ENCODE measurements at places on chromosomes 11 and 22.

GRCh38 chr22:27872488-27872887 is 46.6 kb downstream of the PITPNB start:
- DNase-seq = no peak

GRCh38 chr22:50220603-50221409 is 20.0 kb downstream of the SELENOO start:
- no peak for DNase-seq

GRCh38 chr11:123061403-123062157 is at the start of gene HSPA8:
HSPA8 (minus strand) TSS chr11:123062136; CDS start chr11:123061324, 812 bp downstream.
- DNase-seq = peak; percentile 58

- no peak for DNase-seq
Measured at GRCh38 chr11:90192869-90193582, 29.8 kb downstream of the CHORDC1 start.

DNA sequence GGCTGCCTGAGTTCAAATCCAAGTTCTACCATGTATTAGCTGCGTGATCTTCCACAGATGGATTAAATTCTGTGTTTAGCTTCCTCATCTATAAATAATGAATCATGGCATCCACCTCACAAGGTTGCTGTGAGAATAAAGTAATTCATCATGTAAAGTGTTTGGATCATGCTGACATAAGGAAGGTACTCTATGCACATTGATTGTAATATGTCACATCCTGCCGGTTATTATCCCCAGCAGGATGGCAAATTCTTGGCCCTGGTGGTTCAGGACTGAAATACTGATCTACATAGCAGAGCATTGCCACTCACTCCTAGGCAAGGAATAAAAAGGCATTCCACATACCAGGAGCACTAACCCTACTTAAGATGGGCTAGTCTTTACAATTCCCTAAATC is 40.8 kb downstream of the LGR4 start:
- no peak for DNase-seq

GRCh38 chr22:17570851-17571631 is 7.7 kb downstream of the SLC25A18 start:
- DNase-seq = no peak

GRCh38 chr11:66051371-66051765 is 796 bp upstream of the SF3B2 start:
- no peak for DNase-seq

DNA sequence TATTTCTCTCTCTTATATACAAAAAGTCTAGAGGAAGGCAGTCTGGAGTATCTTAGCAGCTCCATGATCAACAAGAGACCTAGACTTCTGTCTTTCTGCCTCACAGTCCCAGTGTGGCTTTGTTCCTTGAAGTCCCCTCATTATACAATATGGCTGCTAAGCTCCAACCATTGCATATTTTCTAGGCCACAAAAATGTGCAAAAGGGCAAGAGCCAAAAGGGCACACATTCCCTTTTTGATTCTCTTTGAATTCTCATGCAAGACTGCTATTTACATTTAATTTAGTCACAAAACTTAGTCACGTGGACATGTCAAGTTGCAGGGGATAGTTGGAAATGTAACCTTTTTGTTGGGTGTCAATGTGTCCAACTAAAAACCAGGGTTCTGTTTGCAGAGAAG is 64.2 kb upstream of the OLFML1 start:
- DNase-seq = no peak

- no peak for DNase-seq
Measured at GRCh38 chr11:1255151-1255550, 32.3 kb downstream of the MUC5B start.

DNA sequence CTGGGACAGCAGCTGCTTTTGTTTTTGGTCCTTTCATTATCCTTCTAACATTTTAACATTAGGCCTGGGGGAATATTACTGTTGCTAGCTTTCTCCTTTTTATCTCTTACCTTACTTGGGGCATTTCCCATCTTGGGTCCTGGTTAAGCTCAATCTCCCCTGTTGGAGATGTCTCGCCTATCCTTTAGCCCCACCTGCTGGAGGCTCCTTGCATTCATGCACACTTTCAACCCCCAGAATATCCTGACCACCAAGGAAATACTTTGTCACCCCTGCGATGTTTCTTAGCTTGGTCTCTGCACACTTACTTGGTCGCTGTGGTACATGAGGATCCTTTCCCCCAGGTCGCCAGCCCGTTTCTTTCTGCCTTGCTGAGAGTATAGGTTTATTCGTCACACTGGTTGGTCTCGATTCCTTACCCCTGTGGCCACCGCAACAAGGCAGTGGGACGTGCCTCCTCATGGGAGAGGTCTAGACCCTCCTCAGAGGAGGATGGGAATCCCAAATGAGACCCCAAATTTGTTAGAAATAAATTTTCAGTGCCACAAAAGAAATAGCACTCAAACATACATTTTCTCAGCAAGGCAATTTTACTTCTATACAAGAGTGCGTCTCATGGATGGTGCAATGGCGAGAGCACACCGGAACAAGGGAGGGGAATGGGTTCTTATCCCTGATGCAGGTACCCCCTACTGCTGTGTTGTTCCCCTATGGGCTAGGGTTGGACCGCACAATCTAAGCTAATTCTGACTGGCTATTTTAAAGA is 5.4 kb upstream of the TXN2 start:
- peak; percentile 74 for DNase-seq

DNA sequence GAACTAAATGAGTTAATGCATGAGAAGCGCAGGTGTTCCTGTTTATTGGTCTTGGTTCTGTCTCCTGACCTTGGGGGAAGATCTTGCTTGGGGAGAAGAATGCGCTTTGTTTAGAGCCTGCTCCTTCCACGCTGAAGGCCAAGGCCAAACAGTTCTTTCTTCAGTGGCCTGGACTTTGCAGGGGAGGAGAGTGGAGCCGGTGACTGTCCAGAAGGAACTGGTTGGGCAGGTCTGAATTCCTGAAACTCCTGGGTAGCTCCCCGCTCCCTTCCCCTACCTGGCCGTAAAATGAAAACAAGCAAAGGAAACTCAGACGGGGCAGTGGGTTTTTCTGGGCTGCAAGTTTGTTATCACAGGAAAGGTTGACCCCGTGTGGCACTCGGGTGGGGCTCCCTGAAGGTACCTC is 3.6 kb downstream of the ARHGAP8 start:
- no peak for DNase-seq

DNA sequence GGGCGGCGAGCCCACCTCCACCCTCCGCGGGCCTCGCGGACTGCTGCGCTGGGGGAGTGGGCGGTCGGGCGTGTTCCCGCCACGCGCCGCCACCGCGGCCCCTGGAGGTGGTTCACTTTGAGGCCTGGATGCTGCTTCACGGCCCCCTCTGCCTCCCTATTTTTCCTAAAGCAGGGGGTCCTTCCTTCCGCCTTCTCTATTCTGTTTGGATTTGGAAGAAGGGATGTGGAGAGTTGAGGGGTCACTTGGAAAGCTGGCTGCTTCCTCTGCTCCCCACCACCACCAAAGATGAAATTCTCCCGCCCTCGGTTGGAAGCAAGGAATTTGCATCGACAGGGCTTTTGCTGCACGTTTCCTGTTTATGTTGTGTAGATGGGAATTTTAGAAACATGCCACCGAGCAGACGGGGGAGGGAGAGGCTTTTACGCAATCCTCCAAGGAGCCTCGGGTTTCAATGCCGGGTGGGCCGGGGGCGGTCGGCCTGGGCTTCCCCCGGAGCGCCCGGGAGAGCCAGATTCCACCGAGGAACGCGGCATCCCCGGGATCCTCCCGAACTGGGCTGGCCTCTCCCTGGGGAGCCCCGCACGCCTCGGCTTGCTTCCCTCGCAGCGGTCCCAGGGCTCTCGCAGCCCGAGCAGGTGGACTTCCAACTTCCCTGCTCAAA is 403 bp upstream of the SBF2 start:
- no peak for DNase-seq
